NCI-H2029 treated with DMSO at 0.1 percent for 48 hours (cell line): ENCODE measurements at places on chromosomes 5 and 9.

DNA sequence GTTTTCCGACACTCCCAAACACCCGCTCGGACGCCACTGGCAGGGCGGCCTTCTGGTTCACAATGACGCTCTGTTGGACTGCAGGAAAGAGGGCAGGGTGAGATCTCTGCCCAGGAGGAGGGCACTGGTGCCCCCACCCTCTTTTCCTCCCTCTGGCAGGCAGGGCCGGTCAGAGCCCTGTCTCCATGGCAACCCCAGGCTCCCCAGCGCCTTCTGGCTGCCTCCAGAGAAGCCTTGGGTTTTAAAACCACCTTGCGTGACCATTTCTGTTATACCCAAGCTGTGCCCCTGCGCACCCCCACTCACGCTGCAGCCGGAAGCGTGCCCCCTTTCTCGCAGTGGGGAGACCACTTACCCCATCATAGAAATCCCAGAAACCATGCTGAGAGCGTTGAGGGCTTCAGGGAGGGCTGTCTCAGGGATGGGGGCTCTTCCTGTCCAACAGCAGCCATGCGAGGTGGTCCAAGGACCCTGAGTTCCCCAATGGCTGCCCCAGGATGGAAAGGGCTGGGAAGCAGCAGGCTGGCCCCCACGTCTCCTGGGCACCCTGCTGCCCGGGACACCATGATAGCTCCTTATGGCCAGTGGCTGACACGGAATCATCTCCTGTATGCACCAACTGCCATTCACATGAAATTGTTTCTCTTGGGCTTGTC is 7.3 kb downstream of the C9orf50 start:
- DNase-seq, result no peak

DNA sequence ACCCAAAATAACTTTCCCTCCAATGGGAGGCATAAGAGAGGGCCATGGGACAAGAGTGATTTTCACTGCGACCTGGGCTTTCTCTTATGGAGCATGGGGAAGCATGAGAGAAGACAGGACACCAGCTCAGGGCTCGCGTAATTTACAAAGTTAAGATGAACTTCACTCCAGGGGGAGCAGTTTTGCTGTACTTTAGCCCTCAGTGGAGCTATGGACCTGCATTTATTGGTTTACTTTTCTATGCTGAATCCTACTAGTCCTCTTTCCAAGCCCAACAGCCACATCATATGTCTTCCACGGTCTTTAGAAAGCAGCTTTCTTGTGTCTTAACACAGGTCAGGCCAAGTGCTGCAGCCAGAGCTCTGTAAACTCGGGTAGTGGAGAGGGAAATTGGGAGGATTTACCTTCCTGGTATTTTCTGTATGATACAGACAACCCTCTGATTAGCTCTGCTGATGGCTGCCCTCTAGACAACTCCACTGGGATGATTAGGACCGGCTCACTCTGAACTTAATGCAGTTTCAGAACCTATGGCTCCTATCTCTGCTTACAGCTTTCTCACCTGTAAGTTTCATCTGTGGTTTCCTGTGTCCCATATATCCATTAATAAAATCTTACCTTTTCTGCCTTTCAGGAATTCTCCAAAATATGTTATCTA is 581.0 kb upstream of the RORB start:
- DNase-seq, result no peak

GRCh38 chr5:178210073-178210535 is 5.8 kb downstream of the HNRNPAB start:
- DNase-seq, result no peak

- DNase-seq, result no peak
These were observed 158.9 kb upstream of the KLF9 start for GRCh38 chr9:70573308-70573707.

- DNase-seq, result no peak
These were observed 78.4 kb downstream of the APBA1 start for GRCh38 chr9:69593756-69594155.

DNA sequence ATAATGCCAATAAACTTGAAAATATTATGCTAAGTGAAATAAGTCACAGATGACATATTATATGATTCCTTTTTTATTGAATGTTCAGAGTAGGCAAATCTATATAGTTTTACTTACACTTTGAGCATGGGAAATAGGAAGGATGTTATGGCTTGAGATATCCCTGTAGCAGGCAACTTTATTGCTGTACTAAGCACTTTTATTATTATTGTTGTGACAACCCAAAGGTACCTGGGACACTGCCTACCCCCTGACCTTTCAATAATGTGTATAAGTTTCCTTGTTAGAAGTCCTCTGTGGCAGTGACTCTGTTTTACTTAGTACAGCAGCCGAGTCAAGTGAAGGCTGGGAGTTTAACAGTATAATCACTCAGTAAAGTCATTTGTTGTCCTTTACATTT is 39.9 kb downstream of the SHOC1 start:
- DNase-seq, result no peak

GRCh38 chr9:131545786-131546335 is 538 bp downstream of the PRRT1B start:
- no peak for DNase-seq

DNA sequence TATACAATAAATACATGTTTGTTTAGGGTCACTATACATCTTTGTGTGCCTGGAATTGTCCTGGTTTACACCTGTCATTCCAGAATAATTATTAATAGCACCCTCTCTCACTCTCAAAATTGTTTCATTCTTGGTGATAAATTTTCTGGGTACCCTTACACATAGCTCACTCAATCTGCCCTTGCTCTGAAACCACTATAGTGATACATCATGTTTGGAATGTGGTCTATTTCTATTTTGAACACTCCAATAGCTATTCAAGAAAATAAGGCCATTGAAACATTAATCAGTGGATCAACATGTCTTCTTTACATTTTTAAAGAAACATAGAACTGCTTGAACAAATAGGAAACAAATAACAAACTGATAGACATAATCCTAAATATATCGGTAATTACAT is 158.7 kb downstream of the ARRDC3 start:
- no peak for DNase-seq

GRCh38 chr5:176695073-176695472 is 47.8 kb downstream of the TSPAN17 start:
- DNase-seq, result peak; percentile 9

DNA sequence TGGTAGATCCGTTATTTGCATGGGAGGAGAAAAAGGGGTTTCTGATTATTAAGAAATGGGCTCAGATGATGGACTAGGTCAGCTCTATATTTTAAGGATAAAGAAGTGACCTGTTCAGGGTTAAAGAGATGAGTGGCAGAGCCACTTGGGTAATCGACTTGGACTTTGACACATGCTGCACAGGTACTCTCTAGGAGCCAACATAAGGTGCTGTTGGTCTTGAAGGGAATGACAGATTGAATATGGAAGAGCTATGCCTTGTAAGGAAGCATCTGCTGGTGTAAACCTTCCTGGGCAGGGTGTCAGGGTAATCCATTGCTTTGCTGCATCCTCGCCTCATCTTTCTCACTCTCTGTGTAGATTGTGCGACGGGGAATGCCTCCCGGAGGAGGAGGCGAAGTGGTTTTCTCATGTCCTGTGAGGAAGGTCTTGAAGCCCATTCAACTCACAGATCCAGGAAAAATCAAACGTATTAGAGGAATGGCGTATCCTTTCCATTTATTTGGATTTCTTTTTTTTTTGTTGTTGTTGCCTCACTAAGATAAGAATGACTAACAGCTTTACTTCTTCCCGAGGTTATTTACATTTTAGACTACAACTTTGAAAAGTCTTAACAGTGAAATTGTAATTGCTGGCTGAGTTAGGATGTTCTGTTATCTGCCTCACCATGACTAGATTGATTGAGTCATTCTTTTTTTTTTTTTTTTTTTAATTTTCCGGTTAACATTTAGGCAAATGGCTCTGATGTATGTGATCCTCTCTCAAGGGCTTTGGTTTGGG is 41.2 kb downstream of the RCL1 start:
- no peak for DNase-seq

GRCh38 chr5:122366501-122366900 is 54.5 kb downstream of the SNCAIP start:
- DNase-seq, result no peak

DNA sequence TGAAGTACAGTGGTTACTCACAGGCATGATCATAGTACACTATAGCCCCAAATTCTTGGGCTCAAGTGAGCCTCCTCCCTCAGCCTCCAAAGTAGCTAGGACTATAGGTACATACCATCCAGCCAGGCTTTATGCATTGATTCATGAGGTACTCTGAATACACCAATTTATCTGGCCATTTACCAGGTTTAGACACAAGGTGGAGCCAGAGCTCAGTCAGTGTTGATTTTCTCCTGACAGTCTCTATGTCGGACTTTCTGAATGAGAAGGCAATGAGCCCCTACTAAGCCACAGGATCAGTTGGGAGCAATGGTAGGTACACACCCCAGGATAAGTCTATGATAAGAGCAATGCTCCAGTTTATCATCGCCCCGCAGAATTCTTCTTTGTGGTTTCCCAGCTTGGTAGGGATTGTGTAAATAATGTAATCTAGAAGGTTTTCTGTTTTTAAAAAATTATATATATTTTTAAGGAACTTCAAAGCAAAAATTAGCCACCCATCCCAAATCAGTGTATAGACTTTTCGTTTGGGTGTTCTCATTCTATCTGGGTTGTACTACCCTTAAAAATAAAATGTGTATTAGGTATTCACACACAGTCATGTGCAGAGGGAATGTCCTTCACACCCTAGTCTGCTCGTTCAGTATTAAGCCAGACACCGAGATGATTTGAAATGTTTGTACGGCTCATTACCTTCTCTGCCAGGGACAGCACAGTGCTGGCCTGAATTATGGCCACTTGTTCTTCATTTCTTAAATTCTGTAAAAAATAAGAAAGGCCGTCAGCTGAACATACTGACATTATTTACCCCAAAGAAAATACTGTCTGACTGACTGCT is 118.4 kb upstream of the DPYSL3 start:
- DNase-seq, result peak; percentile 64

- DNase-seq, result no peak
These were observed 47.8 kb upstream of the JADE2 start for GRCh38 chr5:134477462-134478245.

DNA sequence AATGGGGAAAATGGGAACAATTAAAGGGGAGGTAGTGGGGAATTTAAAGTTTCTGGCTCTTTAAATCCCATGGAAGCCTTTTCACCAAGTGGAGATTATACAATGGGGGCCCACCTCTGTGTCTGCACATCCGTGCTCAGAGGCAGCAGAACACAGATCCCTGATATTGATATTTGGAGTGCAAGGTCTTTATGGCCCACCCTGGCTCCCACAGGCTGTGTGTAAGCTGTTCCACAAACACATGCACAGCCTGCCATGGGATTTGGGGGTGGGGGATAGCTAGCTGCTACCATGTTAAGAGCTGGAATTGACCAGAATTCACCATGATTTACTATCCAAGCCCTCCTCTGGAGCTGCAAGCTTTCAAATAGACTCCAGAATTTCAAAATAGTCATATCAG is 55.9 kb downstream of the RASGEF1C start:
- no peak for DNase-seq

DNA sequence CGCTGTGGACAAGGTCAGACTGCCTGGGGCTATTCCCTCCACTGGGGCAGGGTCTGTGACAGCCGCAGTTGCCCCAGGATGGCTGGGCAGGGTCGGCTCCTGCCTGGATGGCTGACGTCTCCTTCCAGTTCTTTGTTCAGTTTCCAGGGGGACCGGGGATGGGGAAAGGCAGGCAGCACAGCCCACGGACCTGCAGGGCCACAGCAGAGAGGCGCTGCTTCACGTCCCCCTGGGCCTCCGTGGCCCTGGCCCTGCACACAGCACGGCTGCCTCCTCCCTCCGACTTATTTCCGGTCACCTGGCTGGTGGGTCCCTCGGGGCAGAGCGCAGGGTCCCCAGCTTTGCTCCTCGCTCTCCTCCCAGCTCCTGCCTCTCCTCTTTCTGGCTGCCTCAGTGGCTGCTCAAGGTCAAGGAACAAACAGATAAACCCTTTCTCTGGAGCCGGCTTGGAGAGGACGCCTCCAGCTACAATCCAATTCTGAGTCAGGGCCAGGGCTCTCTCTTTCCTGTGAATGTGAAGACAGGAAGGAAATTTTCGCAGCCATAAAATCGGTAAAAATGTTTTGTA is 169.7 kb downstream of the C9orf50 start:
- no peak for DNase-seq

DNA sequence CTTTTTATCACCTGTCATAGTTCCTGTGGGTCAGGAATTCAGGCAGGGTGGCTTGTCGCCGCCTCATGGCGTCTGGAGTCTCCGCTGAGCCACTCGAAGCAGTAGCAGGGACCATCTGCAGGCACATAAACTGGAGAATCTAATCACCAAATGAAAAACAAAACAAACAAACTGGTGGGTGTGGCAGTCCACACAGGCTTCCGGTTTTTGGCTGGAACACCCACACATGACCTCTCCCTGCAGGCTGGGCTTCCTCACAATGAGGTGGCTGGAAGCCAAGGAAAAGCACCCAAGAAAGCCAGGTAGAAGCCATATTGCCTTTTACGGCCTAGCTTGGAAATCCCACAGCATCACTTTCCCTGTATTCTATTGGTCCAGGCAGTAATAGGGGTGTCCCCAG is 197.0 kb downstream of the SYK start:
- DNase-seq, result peak; percentile 74

DNA sequence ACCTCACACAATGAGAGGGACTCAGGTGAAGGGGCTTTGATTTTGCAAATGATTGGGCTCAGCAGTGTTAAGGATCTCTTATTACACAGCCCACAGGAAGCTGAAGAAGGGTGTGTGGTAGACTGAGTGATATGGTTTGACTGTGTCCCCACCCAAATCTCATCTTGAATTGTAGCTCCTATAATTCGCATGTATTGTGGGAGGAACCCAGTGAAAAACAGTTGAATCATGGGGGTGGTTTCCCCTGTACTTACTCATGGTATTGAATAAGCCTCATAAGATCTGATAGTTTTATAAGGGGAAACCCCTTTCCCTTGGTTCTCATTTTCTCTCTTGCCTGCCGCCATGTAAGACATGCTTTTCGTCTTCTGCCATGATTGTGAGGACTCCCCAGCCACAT is 132.5 kb upstream of the FBXL7 start:
- no peak for DNase-seq

DNA sequence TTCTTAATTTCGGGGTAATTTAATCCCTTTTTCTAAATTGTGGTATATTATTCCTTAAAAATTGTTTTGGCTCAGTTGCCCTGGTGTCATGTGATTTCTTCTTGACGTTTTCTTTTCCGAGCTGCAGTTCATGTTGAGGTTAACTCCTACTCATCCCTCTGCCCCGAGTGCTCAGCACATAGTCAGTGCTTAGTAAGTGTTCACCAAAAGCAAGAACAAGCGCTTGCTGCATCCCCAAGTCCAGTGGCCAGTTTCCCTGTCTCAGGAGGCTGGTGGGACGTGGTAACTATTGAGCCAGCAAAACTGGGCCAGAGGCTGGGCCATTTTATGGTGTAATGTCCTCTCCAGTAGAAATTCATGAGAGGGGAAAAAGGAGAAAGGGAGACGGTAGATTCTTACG is 23.3 kb downstream of the TRIO start:
- no peak for DNase-seq

DNA sequence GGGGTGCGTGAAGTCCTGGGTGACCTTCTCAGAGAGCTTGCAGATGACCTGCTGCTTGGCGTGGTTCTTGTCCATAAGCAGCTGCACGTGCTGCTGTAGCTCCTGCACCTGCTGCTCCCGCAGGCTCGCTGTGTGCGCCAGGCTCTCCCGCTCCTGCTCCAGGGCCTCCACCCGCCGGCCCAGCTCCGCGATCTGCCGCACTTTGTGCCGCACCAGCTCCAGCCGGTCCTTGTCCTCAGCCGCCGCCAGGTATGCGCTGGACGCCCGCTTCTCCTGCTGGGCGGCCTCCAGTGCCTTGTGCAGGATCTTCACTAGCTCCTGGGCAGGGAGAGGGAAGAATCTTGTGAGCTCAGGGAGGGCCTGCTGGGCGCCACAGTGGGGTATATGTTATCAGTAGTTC is 28.5 kb upstream of the CORO2A start:
- DNase-seq, result no peak
